CD4-positive, alpha-beta T cell treated with Interleukin-15 for 1 hour (primary cell): ENCODE measurements at places on chromosomes 12 and 14.

DNA sequence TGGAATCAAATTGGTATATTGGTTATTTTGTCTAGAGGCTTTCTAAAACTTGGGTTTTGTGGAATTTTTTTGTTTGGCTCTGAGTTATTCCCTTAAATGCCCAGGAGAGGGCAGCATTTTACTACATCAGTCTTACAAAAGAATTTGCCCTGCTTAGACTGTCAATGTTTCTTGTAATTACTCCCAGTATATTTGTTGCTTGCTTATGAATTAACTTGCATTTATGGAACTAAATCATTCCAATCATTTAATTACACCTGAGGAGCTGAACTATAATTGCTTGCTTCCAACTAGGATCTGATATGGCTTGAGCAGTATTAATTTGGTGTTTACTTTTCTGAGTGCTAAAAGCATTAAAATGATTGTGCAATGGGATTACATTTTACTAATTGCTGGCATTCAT, 48.7 kb downstream of the MIPOL1 start:
- no peak for DNase-seq

- no peak for DNase-seq
Observed at GRCh38 chr14:59175404-59175803, 13.1 kb upstream of the DAAM1 start.

GRCh38 chr12:28331130-28331529, 140.9 kb downstream of the CCDC91 start:
- DNase-seq: no peak

DNA sequence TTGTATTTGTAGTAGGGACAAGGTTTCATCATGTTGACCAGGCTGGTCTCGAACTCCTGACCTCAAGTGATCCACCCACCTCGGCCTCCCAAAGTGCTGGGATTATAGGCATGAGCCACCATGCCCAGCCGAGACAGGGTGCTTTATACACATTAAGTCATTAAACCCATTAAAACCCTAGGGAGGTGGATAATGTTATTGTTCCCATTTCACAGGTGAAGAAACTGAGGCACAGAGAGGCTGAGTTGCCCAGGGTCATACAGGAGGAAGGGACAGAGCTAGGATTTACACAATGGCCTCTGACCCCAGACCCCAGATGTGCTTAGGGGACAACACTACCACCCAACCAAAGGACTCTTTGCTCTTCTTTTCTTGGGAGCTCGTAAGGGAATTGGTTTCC, 51.0 kb upstream of the RIN3 start:
- no peak for DNase-seq

- DNase-seq: peak; percentile 81
Observed at GRCh38 chr12:8032242-8033152, at the start of gene FOXJ2. Gene FOXJ2 (plus strand): TSS chr12:8032716. CDS start chr12:8039833, 7,117 bp downstream.

- no peak for DNase-seq
Observed at GRCh38 chr12:77999074-77999715, 168.5 kb downstream of the NAV3 start.

GRCh38 chr12:26704684-26705460, 128.1 kb downstream of the ITPR2 start:
- no peak for DNase-seq

GRCh38 chr14:94897561-94897960, 127.6 kb upstream of the GSC start:
- no peak for DNase-seq

DNA sequence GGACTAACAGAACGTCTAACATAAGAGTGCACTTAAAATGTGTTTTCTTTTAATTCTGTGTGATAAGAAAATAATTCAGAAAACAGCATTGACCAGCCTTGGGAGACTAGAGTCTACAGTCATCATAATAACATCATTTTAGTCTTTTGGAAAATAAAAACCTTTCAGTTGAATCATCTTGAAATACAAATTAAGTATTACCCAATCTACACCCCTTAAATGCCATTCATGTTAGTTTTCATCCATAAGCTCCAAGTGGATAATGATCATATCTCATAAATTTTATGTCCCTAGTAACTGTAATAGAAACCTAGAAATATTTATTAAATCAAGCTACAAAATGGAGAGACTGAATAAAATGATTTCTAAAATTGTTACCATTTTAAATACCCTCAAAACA, 32.4 kb downstream of the EPS8 start:
- no peak for DNase-seq

- DNase-seq: no peak
Observed at GRCh38 chr14:52080158-52080800, 11.4 kb upstream of the NID2 start.

- DNase-seq: no peak
Observed at GRCh38 chr14:50763382-50764007, 67.5 kb downstream of the NIN start.

DNA sequence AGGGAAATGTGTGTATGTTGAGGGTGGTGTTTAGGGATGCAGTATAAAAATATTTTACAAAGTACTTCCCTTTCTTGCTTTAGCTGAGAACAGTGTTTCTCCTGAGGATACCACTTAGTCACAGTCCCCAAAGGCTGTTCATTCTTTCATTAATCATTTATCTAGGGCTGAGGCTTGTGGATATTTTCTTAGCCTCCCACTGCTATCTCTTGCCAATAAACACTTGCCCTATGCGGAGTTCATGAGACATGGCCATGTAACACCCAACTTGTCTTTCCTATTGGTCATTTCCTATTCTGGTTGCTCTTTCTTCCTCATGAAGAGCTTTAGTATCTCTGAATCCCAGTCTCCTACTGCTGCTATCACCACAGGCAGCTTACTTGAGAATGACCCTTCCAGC, 75.1 kb downstream of the ETNK1 start:
- DNase-seq: no peak

DNA sequence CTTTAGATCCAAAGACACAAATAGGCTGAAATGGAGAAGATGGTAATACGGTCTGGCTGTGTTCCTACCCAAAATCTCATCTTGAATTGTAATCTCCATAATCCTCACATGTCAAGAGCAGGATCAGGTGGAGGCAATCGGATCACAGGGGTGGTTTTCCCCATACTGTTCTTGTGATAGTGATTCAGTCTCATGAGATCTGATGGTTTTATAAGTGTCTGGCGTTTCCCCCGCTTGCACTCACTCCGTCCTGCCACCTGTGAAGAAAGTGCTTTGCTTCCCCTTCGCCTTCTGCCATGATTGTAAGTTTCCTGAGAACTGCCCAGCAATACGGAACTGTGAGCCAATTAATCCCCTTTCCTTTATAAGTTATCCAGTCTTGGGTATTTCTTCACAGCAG, 1795.5 kb upstream of the FLRT2 start:
- no peak for DNase-seq

DNA sequence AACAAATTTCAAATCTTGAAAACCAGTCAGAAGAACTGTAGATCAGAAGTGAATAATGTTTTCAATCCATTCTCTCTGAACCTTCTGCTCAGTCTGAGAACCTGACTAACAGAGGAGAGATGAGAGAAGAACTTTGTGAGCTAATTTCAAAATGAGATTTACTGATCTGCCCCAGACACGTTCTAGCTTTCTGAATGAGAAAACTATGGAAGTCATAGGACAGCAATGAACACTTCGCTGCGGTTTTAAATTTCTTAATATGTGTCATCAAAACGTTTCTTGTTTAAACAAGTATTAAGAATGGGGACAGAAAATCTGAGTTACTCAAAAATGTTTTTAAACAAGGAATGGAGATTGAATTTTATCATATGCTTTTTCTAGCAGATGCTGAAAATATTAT, 66.6 kb upstream of the FAR2 start:
- DNase-seq: no peak

GRCh38 chr14:104427131-104427851, 152.3 kb upstream of the C14orf180 start:
- DNase-seq: no peak

- DNase-seq: no peak
Observed at GRCh38 chr12:40271981-40272664, 47.3 kb downstream of the LRRK2 start.

GRCh38 chr14:64220466-64220865, 73.7 kb downstream of the ESR2 start:
- DNase-seq: no peak

GRCh38 chr12:110741341-110742095, 1.2 kb downstream of the PPP1CC start:
- DNase-seq: peak; percentile 27

GRCh38 chr14:98466807-98467206, 805.2 kb downstream of the BCL11B start:
- DNase-seq: no peak

DNA sequence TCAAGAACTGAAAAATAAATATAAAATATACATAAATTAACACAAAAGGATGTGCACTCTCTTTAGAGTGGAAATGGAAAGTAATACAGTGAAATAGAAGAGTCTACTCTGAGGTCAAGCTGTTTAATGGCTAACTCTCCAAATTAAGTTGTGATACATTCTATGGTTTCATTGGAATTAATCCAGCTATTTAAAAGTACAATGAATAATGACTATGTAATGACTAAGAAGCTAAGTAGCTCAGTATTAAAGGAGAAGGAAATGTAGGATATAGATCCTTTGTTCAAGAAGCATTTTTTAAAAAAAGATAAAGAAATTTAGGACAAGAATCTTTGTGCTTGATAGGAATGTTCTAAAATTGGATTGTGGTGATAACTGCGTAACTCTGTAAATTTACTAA, 85.3 kb downstream of the LRP6 start:
- no peak for DNase-seq
